Stomach (tissue), 19 donors: ENCODE measurements at places on chromosomes 11 and 22.

GRCh38 chr11:15295695-15296094, 181.0 kb downstream of the INSC start:
- DNase-seq: no peak

- DNase-seq: no peak
Observed at GRCh38 chr22:25566898-25567235, 2.4 kb downstream of the GRK3 start.

GRCh38 chr22:50581950-50582492, 628 bp downstream of the CHKB start:
- no peak for DNase-seq

DNA sequence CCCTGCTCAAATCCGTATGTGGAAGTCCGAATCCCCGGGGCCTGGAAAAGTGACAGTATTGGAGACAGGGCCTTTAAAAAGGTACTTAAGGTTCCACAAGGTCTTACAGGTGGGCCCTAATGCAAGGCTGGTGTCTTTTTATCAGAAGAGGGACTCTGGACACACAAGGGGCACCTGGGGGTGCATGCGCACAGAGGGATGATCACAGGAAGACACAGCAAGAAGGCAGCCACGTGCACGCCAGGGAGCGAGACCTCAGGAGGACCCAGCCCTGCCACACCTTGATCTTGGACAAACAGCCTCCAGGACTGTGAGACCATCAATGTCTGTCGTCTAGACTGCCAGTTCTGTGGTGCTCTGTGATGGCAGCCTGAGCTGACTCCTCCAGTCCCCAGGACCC, 96.5 kb downstream of the SHANK2 start:
- no peak for DNase-seq

DNA sequence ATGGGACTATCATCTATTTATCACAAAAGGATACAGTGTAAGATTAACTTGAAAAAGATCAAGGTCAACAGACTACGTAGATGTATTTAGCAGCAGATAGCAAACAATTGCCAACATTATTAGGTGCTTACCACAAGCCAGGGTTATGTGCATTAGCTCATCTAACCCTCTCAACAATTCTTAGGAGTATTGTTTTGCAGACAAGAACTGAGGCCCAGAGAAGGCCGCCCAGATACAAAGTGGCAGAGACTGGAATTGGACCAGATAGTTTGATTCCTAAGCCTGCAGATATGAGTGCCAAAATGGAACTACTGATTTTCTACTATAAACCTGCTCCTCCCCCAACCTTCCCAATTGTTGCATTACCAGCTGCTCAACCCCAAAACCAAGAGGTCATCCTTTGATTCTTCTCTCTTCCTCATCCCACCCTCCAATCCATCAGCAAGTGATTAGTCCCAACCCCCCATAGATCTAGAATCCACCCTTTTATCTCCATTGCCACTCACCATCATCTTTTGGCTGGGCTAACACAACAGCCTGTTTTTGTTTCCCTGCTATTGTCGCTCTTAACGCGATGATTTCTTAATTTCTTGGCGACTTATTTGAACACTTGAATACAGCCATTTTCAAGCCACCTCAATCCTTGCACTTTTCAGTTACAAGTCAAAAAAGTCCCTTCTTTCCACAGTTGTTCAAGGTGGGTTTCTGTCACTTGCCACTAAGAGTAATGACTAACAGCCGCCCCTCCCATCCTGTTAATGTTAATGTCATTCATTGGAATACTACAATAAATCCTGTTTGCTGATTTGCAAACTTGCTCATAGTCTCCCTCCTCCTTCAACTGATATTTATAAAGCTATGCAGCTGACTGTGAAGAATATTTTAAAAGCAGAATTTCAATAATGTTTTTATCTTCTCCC, 2.7 kb downstream of the TMEM123 start:
- DNase-seq: no peak

DNA sequence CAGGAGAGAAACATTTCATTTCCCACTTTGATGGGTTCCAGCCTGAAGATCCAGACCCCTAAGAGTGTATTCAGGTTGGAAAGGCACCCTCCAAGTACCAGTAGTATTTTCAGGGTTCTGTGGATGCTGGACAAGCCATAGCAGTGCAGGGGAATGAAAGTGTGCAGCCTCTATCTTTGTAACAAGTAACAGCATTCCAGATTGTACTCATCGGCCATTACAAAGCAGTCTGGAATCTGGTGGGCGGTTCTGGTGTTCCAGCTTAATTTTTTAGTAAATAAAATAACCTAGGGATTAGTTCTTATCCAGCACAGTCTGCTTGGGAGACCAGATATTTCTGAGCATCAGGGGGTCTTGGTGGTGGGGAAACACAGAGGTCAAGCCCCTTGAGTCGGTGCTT, 22.6 kb downstream of the APLNR start:
- peak; percentile 58 for DNase-seq

GRCh38 chr11:13289081-13289480, 11.5 kb downstream of the BMAL1 start:
- peak; percentile 37 for DNase-seq
